ENCODE measurements at places on chromosomes 12 and 14. TPM values are rescaled to one million over a fixed set of nuclear protein-coding genes. Genes with fewer than 3 reads are reported as not detected.

The ERP27 gene
- 4.8 TPM for polyA plus RNA-seq

The LGMN gene
- 19.0 TPM for polyA plus RNA-seq

The PTHLH gene
- not detected for polyA plus RNA-seq

DNA sequence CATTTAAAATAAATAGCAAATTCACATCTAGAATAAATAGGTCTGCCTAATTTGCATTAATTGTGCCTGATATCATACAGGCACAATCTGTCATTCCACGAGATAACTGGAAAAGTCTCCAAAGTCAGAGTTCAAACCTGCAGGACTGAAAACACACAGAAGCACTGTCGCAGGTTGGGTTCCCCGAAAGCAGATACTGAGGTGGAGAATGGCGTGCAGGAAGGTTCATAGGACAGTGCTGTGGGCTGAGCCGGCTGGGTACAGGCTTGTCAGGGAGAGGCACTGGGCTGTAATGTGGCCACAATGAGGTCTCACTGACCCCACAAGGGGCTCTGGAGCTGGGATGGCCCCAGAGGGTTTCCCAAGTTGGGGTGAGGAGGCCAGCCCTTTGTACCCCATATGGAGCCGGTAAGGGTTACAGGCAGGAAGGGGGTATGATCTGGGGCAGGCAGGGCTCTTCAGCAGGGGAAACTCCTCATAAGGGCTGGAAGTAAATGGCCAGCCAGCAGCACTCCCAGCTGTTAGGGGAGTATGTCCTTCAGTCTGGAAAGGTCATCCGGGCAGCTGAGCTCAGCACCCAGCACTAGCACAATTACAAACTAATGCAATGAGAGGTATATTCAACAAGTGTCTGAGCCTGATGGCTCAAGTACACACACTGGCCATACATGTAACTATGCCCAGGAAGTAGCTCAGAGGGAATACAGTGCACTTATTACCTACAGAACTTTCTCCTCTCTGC lies 68.5 kb downstream of the NT5DC3 start:
- H3K36me3 ChIP-seq = no peaks in the 10 kb centered on the region
- no peak overlapping the region for H3K4me3 ChIP-seq

The KIF5A gene
- polyA plus RNA-seq = not detected

GRCh38 chr12:6960593-6961277 lies 9.6 kb downstream of the PTPN6 start:
- no peaks in the 10 kb centered on the region for H3K27me3 ChIP-seq
- peak overlapping the region; percentile 97 for H3K4me3 ChIP-seq
- H3K4me1 ChIP-seq = peaks cover 90% of the 10 kb centered on the region
- peaks cover 21% of the 10 kb centered on the region for H3K36me3 ChIP-seq

DNA sequence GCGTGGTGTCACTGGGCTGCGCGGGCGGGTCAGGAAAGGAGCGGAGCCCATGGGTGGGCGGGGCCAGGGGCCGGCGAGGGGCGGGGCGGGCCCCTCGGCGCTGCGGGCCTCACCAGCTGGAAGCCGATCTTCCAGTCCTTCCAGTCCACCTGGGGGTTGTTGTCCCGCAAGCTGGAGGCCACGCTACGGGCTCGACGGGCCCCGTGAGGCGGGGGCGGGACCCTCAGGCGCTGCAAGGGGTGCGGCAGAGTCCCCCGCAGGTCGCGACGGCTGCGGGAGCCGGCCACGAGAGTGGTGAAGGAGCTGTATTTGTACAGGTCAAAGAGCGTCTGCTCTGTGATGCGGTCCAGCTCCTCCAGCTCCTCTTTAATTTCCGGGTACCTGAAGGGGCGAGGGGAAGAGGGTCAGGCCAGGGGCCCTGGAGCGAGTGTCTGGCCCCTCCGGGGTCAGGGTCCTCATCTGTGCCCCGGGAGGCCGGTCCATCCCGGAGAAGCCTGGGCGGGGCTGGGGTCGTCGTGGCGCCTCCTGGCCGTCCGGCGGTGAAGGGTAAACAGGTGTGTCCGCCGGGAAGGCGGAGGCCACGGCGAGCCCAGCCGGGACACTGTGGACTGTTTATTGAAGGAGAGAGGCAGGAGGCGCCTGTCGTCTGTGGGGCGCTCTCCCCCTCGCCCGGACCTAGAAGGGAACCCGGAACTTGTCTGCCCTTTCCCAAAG lies 11.9 kb downstream of the SCNN1A start:
- peaks cover 22% of the 10 kb centered on the region for H3K4me1 ChIP-seq
- no peak for DNase-seq
- H3K27ac ChIP-seq = no peak overlapping the region
- peak overlapping the region; percentile 67 for H3K4me3 ChIP-seq
- H3K36me3 ChIP-seq = no peaks in the 10 kb centered on the region
- peaks cover 39% of the 10 kb centered on the region for H3K27me3 ChIP-seq

DNA sequence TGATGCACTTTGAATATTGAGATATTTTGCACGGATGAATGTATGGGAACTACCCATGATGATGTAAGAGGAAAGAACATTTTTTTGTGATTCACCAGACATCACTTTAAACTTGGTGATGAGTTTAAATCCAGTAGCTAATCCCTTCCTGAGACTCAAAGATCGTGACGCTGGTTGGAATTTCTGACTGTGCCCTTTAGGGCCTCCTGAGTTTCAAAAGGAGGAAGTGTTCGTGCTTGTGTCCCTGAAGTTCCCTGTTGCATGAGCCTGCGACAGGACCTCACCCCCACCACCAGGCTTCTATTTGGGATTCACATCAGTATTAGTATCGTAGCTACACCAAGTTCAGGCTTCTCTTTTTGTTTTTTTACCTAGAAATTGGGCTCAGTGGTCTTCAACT lies 18.6 kb upstream of the RIN3 start:
- H3K27me3 ChIP-seq = peaks cover under 1% of the 10 kb centered on the region
- peaks cover 6% of the 10 kb centered on the region for H3K36me3 ChIP-seq
- peaks cover 5% of the 10 kb centered on the region for H3K4me1 ChIP-seq

Measured in naive B cell (primary cell).